ENCODE measurements at places on chromosomes 5 and 9.
A peak's percentile ranks its signal among the peaks of the same experiment; 100 is the strongest.

GRCh38 chr9:37290940-37291485 lies 131.5 kb upstream of the GRHPR start:
- DNase-seq, result peak; percentile 56

- DNase-seq, result no peak
Measured at GRCh38 chr9:16458696-16459420, 411.6 kb downstream of the BNC2 start.

DNA sequence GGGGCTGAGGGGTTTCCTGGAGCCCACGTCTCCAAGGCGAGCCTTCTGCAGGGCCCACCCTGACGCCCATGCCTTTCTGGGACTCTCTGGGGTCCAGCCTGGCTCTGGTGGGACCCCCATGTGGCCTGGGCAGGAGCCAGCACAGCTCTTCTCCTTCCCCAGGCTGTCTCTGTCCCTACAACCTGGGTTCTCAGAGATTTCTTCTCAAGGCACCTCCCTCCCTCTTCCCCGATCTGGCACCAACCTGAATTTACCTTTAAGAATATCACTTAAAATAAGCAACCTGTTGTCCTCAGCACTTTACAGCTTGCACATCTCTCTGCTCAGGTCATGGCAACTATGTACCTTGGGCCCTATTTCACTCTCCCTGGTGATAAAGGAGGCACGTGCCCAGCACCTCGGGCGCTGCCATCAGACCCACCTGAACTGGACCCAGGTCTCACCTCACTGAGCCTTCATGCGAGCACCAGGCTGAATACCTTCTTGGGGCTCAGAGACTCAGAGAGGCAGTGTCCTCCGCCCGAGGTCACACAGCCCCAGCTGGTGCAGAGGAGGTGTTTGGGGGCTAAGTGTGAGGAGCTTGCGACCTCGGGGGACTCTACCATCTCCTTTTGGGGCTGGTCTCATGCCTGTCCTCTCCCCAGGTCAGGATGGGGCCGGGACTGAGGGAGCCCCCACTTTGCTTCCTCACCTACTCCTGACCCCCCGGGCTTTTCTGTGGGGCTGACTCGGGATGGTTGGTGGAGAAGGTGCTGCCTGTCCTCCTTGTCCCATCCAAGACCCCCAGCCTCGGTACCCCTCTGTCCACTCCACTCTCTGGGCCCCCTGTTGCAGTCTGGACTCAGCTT lies 217.7 kb downstream of the C9orf50 start:
- DNase-seq, result no peak

- DNase-seq, result no peak
Measured at GRCh38 chr5:136701191-136701590, 335.8 kb upstream of the TRPC7 start.

- DNase-seq, result no peak
Measured at GRCh38 chr5:158152136-158152535, 293.2 kb upstream of the CLINT1 start.

DNA sequence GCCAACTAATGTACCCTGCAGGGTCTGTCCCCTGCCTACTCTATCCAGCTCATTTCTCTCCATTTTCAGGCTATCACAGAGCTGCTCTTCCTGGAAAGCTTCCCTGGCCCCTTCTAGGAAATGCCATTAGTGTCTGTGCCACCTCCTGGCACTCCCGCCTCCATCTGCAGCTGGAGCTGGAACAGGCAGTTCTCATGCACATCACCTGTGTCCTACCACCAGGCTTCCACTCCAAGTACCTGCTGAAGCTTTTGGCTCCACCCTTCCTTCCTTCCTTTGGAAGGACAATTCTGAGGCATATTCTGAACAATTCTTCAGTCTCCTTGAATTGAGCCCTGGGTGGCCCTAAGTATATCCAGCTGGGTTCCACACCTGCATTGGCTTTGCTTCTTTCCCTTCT lies 156.2 kb upstream of the ZNF618 start:
- DNase-seq, result no peak

DNA sequence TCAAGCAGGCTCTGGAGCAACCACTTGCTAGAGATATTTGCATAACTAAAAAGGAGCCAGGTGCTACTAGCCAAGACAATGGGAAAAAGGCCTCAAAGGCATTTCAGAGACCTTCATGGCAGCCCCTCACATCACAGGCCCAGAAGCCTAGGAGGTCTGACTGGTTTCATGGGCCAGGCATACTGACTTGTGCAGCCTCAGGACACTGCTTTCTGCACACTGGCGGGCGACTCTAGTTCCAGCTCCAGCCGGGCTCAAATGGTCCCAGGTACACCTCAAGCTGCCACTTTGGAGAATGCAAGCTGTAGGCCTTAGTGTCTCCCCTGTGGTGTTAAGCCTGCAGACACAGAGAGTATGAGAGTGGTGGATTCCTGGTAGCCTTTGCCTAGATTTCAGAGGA lies 27.1 kb downstream of the COX7C start:
- no peak for DNase-seq

DNA sequence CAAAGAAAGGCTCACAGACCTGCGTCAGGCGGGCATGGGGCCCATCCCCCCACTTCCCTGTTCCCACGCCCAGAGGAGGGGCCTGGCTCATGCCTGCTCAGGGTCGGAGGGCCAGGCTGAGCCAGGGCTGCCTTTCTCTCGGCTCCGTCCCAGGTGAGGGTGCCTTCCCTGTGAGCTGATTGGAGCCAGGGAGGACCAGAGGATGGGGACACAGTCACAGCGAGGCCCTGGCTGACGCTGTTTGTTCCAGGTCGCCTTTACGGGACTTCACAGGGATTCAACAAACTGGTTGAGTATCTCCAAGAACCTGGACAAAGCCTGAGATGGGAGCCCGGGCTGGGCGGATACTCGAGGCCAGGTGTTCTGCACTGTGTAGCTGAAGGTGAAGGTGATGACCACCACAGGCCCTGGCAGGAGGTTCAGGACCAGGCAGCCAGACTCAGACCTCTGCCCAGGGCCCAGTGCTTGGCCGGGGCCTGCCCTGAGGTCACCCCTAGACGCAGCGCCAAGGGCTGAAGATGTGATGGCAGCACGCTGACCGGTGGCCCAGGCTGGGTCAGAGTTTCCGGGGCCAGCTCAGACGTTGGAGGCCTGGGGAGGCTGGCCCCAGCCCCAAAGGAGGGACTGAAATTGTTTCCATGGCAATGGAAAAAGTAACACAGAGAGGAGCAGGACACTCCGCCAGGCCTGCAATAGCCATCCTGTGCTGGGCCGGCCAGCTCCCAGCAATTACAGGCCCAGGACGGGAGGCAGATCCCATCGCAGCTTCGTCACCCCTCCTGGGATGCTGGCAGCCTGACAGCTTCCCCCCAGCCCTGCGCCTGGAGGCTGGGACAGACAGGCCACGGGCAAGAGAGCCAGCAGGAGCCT lies 65.3 kb upstream of the ADAMTS2 start:
- DNase-seq, result no peak

- DNase-seq, result no peak
Measured at GRCh38 chr9:137454145-137454596, 5.0 kb downstream of the NSMF start.

DNA sequence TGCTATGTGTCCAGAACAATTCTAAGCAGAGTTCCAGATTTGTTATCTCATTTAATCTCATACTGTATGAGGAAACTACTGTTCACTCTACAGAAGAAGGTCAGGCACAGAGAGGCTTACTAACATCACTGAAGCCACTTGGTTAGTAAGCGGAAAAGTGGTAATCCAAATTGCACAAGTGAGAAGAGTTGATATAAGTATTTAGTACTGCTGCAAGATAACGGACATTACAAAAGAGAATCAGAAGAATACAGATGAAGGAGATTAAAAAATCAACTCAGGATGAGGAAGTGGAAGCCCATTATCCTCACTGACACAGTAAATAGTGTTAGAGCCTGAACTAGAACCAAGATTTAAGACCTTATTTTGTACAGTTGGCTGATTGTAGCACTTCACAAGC lies 22.3 kb upstream of the TLR4 start:
- DNase-seq, result no peak

- DNase-seq, result peak; percentile 99
Measured at GRCh38 chr5:93078082-93079038, 502.7 kb downstream of the NR2F1-AS1 start.

DNA sequence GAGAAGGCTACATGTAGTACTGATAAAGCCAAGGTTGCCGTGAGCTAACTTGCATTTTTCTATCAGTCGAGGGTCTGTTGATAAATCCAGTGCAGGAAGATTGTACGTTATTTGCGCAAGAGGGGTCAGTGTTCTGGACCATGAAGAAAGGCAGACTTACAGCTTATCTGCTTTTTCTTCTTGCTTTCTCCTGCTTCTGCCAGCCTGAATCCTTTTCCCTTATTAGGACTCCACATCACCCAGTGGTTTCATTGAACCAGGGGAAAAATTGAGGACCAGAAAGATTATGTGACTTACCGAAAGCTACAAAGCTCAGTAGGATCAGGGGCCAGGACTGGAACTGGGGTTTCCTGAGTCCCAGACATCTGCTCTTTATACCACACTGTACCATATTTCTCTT lies 534.6 kb upstream of the BRINP1 start:
- no peak for DNase-seq

- no peak for DNase-seq
Measured at GRCh38 chr5:67215519-67216471, 19.2 kb upstream of the CD180 start.
